Lower leg skin (tissue), 4 donors: ENCODE measurements at places on chromosomes 13 and 19. TPM values are rescaled to one million over a fixed set of nuclear protein-coding genes. Genes with fewer than 3 reads are reported as not detected.

GRCh38 chr13:36912973-36913372, 7.1 kb downstream of the SMAD9 start:
- no peak for DNase-seq

GRCh38 chr19:911197-912033, 1.6 kb downstream of the R3HDM4 start:
- no peak for DNase-seq

- DNase-seq, result no peak
Observed at GRCh38 chr13:50001287-50001686, 4.4 kb downstream of the TRIM13 start.

DNA sequence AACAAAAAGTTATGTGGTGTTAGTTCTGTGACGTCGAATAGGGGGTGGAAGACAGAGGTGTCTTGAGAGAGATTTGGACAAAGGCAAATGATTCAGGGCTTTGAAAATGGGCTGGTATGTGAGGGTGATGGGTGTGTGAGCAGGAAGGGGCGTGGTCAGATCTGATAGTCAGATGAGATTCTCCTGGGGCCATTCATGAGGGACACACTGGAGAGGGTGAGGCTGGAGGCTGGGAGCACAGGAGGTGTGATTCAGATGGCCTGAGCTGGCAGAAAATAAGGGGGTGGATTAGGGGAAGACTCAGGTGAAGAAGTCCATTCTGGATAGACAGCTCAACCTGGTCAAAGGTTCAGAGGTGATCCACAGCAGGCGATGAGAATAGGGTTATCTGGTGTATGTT, 28.0 kb downstream of the CYP4F22 start:
- DNase-seq, result no peak

GRCh38 chr19:30053558-30053957, 111.5 kb downstream of the URI1 start:
- no peak for DNase-seq

- no peak for DNase-seq
Observed at GRCh38 chr13:110700641-110701040, 5.3 kb downstream of the CARS2 start.

DNA sequence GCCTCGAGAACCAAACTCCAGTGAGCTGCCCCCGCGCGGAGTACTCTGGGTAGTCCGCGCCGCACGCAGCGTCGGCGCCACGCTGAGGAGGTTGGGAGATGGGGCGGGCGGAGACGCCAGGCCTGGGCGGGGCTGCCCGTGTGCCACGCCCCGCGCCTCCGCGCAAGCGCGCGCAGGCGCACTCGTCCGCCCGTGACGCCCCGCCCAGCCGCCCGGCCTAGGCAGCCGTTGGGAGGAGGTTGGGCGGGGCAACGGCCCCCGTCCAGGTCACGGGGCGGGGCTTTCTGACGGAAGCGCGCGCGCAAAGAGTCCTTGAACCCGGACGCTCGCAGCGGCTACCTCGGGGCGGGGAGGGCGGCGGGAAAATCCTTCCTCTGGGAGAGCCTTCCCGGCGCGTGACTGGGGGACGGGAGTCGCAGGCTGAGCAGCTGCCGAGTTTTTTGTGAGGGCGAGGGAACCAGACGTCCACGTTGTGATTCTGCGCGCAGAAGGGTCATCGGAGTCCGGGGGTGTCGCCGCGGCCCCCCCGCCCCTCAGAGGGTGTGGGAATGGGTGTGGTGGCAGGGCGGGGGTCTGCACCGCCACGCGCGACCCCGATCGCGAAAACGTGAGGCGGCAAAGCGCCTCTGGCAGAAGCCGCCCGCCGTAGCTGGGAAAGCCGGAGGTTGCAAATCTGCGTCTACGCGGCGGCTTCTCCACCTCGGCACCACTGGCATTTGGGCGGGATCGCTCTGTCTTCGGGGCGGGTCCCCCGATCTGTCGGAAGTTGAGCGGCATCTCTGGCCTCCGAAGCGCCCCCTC, at the start of gene MED26:
TSS of gene MED26 (minus strand) at position 22 of the 801 bp plus-strand sequence. CDS start 261 bp downstream, outside the sequence.
- peak; percentile 98 for DNase-seq

The RNF225 gene
- total RNA-seq, result 36.1 TPM

GRCh38 chr13:61142506-61142905, 273.1 kb downstream of the PCDH20 start:
- no peak for DNase-seq

DNA sequence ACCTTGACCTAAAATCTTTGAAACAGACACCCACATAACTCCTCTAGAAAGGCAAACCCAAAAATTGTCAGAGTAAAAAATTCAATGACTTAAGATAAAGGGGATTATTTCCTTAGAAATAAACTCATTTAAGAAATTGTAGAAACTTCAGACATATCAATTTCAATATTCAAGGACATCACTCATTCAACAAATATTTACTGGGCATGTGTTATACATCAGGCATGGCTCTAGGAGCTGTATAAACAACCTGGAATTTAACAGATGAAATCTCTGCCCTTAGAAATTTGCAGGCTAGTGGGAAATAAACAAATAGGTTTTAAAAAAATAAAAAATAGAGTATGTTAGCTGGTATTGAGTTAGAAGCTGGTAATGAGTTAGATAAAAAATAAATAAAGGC, 84.0 kb upstream of the LSM14A start:
- no peak for DNase-seq

The CGB5 gene
- not detected for total RNA-seq

DNA sequence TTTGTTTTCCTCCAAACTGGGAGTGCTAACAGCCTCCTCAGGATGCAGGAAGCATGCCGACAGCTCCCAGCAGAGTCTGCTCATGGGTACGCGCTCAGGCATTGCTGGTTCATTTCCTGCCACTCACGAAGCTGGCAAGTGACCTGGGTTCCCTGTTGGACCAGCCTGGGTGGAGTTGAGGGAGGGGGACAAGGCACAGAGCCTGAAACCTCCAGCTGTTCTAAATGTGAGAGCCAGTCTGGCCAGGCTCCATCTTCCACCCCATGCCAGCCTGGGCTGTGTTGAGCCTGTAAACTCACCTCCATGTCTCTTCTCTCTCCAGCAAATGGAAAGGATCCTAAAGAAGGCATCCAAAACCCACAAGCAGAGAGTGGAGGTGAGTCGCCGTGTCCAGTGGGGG, 5.0 kb downstream of the FAM32A start:
- DNase-seq, result no peak

DNA sequence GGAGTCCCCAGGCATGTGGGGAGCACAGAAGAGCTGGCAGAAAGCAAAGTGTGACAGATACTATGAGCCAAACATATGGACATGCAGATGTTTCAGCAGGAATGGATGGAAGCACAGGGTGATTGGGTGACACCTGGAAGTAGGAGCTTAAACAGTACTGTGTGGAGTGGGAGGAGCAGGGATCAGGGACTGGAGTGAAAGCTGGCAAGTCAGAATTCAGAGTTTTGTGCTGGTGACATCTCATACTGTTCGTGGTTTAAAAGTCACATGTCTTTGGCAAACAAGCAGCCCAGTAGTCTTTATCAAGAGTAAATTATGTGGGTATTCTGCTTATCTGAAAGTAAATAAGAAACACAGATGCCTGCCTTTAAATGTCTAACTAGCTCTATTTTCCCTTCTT, 408.2 kb downstream of the COG6 start:
- DNase-seq, result no peak

The SLC1A6 gene
- total RNA-seq, result 16.3 TPM

DNA sequence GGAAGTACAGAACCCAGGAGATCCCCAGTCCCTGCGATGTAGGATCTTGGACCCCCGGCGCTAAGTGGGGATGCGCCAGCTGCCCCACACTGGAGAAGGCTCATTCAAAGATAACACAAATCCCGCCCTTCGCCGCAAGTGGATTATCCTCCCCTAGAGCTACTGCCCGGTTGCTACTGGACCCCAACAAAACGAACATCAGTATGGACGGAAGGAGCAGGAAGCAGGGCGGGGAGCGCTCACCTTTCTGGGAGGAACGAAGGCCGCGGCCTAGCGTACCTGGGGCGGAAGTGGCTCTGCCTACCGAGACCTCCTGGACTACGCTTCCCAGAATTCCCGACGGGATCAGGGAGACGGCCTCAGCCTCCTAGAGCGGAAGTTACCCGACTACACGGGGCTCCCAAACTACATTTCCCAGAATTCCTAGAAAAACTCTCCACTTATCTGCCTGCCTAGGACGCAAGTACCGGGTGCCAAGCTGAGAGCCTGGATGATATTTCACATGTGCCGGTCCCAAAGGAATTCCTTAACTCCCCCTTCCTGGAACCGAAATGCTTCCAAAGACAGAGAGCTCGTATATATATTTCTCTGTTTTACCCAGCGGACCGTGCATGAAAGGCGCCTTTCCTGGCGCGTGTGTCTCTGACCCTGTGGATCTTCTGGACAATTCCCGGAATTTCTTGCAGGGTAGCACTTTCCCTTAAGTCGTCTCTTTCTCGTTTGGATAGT, at the start of gene ZNF112:
TSS of gene ZNF112 (minus strand) at position 298 of the 729 bp plus-strand sequence. CDS start 16,141 bp downstream, outside the sequence.
- DNase-seq, result peak; percentile 88

GRCh38 chr13:108315273-108315672, 45.8 kb downstream of the TNFSF13B start:
- DNase-seq, result no peak

GRCh38 chr13:50437252-50437651, 406.2 kb downstream of the DLEU7 start:
- no peak for DNase-seq

GRCh38 chr13:98751367-98751782, 1.1 kb downstream of the SLC15A1 start:
- DNase-seq, result no peak

The ZNF229 gene
- 3.2 TPM for total RNA-seq

- no peak for DNase-seq
Observed at GRCh38 chr13:21668732-21669275, 2.1 kb upstream of the FGF9 start.

DNA sequence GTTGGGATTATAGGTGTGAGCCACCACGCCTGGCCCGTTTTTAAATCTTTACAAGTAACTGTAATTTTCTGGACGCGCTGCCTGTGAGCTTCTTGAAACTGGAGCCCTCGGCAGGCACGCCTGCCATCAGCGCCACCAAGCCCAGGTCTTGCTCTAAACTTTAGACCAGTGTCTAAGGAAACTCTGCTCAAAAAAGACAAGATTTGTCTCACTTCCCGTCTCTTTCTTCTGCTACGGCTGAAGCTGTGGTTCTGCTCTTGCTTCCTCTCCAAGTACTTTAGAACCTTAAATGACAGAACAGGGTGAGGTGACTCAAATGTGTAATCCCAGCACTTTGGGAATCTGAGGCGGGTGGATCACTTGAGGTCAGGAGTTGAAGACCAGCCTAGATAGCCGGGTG, 24.9 kb downstream of the RCN3 start:
- DNase-seq, result no peak

GRCh38 chr13:106036870-106037269, 498.6 kb downstream of the EFNB2 start:
- no peak for DNase-seq

DNA sequence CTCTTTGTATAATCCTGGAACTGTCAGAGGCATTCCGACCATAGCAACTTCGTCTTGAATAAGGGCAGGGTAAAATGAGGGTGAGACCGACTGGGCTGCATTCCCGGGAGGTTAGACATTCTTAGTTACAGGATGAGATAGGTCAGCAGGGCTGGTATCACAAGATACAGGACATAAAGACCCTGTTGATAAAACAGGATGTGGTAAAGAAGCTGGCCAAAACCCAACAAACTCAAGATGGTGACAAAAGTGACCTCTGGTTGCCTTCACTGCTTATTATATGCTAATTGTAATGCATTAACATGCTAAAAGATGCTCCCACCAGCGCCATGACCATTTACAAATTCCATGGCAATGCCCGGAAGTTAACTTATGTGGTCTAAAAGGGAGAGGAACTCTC, 27.7 kb upstream of the MBNL2 start:
- no peak for DNase-seq
